ENCODE measurements at places on chromosomes 4 and X. TPM values are rescaled to one million over a fixed set of nuclear protein-coding genes. Genes with fewer than 3 reads are reported as not detected.

GUCY1B1 gene
- 2.1 TPM for total RNA-seq

HELT gene
- not detected for total RNA-seq

RTL9 gene
- total RNA-seq: not detected

HAND2 gene
- not detected for total RNA-seq

Measured in natural killer cell (primary cell).